ENCODE measurements at places on chromosomes 3 and 15.
A peak's percentile ranks its signal among the peaks of the same experiment; 100 is the strongest.

DNA sequence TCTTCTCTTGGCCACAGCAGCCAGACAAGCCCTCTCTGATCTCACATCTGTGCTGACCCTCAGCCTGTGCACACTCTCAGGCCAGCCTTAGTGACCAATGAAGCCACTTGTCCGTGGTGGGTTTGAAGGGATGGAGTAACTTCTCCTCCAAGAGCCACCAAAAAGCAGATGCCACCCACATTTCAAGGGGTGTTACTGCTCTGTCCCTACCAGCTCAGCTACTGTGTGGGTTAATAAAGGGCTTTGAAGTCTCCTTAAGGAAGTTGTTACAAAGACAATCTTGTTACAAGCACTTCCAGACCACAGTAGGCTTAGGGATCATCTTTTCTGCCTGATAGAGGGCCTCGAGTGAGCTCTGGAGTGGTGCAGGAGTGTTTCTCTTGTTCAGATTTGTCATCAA is 3.3 kb upstream of the CA12 start:
- no peak for DNase-seq

- DNase-seq: no peak
Observed at GRCh38 chr3:182970811-182971418, 9.4 kb downstream of the DCUN1D1 start.

DNA sequence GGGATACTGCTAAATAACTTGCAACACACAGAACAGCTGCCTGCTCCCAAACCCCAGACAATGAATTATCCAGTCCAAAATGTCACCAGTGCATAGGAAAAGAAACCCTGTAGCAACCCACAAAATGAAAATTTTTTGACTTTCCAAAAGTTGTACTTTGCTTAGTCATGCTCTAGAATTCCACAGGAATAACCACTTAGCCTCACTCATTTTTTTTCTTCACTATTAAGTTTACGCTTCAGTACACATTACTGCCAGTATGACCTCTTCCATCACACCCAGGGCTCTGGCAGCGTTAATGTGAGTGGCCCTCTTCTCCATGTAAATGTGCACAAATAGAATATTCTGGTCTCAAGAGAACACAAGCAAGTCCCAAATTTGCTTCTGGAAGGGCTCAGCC is 259.8 kb downstream of the MAGI1 start:
- DNase-seq: no peak

- peak; percentile 73 for DNase-seq
Observed at GRCh38 chr3:129606636-129607390, at the start of gene PLXND1. TSS of gene PLXND1 (minus strand) at chr3:129606676. CDS start at chr3:129606639, 37 bp downstream.

DNA sequence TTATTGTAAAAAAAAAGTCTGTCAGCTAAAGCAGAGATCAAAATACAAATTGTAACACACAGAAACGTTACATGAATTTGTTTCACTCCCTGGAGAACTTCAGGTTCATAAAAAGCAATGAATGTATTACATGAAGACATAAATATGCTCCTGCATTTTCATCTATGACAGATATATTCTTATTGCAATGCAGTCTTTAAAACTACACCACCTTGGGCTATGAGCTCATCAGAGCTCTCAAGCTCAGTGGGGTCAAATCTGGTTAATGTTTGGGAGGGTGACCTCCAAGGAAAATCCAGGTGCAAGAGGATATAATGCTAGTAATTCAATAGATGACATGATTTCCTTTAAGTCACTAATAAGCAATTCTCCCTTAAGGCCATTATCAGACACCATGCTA is 606.8 kb downstream of the EPHA3 start:
- DNase-seq: no peak
